Omental fat pad (tissue), 4 donors: ENCODE measurements at places on chromosomes 6 and 20.
A peak's percentile ranks its signal among the peaks of the same experiment; 100 is the strongest.

- DNase-seq = no peak
These were observed 86.3 kb downstream of the DACT2 start for GRCh38 chr6:168232989-168233874.

GRCh38 chr20:53487461-53488200 is 106.0 kb downstream of the ZNF217 start:
- DNase-seq = no peak

DNA sequence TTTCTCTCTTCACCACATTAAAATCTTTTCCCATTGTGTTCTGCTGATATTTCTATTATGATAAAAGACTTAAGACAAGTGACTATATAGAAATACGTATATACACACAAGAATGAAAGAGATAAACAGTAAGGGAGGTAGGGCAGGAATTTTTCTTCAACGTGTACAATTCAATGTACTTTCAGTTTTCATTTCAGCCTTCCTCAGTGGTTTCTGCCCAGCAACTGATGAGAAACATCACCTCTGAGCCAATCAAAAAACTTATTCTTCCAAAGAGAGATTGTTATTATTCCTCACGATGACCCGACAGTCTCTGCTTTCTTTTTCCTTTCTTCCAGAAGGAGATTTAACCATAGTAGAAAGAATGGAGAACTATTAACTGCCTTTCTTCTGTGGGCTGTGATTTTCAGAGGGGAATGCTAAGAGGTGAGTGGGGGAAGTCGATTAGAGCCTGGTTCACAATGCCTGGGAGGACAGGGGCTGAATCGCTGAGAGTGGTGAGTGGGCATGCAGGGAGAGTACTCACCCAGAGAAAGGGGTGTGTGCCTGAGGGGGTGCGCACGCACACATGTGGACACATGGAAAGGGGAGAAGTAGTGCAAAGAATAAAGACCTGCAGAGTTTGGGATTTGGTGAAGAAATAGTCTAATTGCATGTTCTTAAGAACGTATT is at the start of gene BTN3A1:
Gene BTN3A1, plus strand, starts transcription at position 289 of the 672 bp plus-strand sequence. CDS start 3,289 bp downstream, outside the sequence.
- DNase-seq = peak; percentile 56

- no peak for DNase-seq
These were observed 57.3 kb upstream of the SLC35B3 start for GRCh38 chr6:8492536-8493133.

- no peak for DNase-seq
These were observed 36.9 kb upstream of the RNF144B start for GRCh38 chr6:18350271-18350670.

DNA sequence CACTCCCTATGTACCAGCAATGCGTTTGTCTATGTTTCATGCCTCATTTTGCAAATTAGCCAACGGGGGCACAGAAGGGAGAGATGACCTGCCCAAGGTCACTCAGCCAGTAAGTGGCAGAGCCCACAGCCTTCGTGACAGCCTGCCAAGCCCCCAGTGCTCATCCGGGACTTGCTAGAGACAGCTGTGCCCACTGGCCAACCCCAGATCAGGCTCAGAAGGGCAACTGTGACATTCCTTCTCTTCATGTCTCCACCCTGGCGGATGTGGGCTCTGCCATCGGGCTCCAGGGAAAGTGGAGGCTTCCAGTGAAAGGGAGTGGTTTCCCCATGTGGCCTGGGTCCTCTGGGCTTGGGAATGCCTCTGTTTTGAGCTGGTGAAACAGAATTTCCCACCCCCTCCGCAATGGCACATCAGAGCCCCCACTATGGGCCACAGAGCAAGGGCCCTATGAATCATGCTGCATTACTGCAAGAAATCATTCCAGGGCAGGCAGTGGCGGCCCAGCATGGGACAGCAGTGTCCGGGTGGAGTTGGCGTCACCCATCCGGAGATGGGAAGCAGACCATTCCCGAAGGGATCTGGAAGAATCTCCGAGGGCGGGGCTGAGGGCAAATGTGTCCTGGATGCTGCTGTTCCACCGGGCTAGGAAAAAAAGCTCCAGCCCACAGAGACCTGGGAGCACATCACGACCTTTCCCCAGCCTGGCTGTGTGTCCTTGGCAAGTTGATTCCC is 9.1 kb downstream of the RSPO4 start:
- no peak for DNase-seq

DNA sequence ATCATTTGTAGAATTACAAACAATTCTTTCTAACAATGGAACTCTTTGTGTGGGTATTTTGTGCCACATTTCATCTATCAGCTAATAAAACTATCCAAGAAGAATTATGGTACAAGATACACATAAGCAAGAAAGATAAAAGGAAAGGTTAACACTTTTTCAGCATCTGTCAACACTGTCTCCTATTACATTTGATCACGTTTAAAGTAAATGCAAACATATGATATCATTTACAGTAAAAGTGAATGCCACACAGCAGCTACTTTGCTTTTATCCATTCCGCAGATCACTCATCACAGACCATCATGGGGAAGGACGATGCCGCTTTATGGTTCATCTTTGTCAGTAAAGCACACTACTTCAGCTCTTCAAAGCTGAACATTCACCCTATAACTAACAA is 456.4 kb upstream of the MANEA start:
- DNase-seq = no peak

- DNase-seq = no peak
These were observed 49.5 kb downstream of the SMAP1 start for GRCh38 chr6:70717038-70717801.

DNA sequence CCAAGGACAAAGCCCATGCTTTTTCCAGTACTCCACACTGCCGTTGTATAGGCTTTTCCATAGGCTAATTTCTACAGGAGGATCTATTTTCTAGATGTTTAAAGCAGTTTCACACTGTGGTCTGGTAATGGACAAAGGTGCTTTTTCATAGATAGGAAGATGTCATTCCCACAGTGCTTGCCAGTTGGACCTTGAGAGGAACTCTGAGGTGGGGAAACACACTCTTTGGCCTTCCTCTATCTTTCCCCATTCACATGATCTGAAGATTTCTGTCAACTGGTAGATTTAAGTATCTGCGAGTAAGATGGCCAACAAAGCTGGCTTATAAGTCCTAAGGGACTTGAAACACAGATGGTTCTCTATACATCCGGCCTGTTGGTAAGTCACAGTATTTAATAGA is 477.3 kb downstream of the UTRN start:
- DNase-seq = no peak

DNA sequence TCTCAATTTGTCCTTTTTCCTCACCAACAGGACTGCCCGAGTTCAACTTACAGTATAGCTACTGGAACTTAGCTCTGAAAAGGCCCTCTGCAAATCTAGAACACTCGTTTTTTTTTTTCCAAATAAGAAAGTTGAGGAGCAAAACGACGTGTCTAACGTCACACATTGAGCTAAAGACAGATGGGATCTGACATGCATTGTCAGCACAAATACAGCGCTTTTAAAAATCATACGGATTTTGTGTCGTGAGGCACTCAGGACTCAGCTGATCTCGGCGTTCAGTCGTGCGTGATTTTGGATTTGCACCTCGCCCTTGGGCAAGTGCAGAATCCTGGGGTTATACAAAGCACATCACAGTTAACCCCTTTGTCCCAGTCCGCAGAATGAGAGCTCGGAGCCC is 94.7 kb upstream of the ZNF322 start:
- DNase-seq = no peak

DNA sequence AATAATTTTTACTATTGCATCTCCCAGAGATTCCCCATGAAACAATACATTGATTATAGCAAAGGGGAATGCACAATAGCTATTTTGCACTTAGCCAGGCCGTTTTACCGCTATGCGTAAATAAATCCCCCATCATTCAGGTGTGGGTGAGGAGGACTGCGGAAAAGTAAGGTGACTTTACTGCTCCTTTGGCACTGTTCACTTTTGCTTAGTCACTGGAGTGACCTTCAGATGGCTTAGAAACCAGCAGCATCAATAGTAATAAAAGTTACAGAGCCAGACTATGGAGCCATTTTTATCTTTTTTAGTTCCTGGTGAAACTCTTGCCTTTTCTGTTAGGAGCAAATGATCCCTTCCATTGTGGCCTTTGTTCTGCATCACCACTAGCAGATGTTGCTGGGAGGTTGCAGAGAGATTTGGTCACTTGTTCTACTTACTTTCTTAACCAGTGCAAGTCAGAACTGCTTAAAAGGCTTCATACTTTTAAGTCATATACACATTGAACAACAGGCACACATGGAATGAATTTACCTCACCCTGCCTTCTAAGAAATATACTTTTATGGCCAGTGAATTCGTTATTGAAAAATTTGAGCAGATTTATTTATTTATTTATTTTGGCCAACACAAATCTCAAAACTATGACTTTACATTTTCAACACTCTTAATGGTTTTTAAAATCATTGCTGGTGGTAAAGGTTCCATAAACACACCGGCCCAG is 12.1 kb upstream of the BTBD3 start:
- no peak for DNase-seq

- DNase-seq = no peak
These were observed 165.2 kb upstream of the CST7 start for GRCh38 chr20:24783631-24784492.

GRCh38 chr6:169792306-169793015 is 41.0 kb downstream of the ERMARD start:
- no peak for DNase-seq

DNA sequence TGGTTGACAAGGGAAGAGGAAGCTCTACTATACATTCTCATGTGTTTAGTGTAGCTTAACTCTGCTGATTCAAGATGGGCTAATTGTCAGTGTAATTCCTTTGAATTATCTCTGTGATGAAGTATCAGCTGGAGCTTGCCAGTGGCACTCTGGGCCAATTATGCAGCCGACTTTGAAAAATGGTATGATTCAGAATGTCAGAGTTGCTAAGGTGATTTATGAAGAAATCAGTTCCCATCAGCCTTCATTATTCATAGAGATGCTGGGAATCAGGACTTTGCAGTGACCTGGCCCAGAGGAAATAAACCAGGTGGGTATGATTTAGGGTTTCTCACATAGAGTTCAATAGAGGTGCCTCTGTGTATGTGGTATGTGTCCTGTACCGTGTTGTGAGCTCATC is 33.4 kb downstream of the KCNS1 start:
- DNase-seq = no peak

GRCh38 chr20:58006346-58007316 is 221.8 kb downstream of the ANKRD60 start:
- no peak for DNase-seq

- no peak for DNase-seq
These were observed 11.8 kb upstream of the TRAM2 start for GRCh38 chr6:52588710-52589091.

DNA sequence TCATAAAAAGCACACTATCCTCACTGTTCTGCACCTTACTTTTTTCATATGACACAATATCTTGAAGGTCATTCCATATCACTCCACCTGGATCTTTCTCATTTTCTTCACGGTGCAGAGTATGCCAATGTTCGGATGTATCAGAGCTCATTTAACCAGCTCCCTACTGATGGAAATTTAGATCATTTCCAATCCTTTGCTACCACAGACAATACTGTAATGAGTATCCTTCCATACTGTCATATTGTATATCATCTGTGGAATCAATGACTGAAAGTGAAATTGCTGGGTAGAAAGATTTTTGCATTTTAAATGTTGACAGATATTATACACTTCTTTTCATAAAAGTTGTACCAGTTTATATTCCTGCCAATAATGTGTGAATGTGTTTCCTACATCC is 2.2 kb upstream of the RAB44 start:
- no peak for DNase-seq
